Mesenchymal stem cell (in vitro differentiated cells and primary cell): ENCODE measurements at places on chromosomes 2 and 18.

- no peak for DNase-seq
These were observed 330.4 kb upstream of the FAM98A start for GRCh38 chr2:33929467-33929866.

GRCh38 chr2:130372833-130373807 lies 17.3 kb downstream of the PTPN18 start:
- no peak for DNase-seq

GRCh38 chr2:33616873-33617272 lies 17.8 kb upstream of the FAM98A start:
- peak; percentile 6 for DNase-seq

DNA sequence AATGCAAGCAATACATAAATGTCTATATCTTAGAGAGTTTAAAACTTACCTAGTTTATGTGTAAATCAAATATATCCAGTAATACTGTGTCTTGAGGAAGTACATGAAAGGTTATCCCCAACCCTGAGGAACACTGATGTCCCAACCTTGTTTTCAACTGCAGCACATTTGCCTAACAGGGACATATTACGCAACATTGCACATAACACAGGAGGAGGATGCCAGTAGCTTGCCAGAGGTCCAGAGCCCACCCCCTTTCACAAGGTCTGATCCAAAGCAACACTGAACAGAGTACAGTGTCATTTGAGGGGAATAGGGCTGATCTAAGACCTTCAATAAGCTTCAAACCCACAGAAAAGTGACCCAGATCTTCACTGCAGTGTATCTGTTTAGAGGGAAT lies 678.5 kb downstream of the ARHGAP15 start:
- peak; percentile 42 for DNase-seq

DNA sequence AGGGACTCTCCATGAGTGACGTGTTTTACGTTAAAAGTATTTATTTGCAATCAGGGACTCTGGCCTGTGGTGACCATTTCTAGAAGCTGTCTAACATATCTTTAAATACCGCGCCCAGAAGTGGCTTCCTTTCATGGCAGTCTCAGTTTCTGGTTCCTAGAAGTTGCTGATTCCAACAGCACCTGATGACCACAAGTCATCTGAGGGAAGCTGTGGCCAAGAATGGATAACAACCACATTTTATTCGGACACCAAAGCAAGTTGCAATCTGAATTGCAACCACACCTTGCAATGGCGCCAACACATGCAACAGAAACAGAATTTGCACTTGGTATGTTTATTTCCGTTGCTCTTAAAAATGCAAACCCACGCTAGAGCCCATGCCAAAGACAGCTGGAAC lies 33.1 kb downstream of the MEX3C start:
- no peak for DNase-seq

- DNase-seq = no peak
These were observed 4.7 kb downstream of the ACP1 start for GRCh38 chr2:269356-270030.

DNA sequence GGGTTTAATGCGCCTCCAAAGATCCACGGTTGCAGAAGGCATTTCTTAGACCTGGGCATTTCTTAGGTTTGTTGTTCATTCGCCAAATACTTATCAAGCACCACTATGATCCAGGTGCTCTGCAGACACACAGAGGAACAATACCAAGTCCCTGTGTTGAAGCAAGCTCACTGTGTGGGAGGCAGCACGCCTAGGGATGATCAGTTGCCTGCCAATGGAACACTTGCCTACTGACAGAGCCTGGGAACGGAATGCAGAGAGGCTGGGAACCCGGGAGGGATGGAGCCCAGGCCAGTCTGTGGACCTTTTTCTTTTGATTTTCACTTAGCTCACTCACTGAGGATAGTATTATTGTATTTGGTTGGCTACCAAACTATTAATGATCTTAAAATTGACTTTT lies 1.9 kb upstream of the GRP start:
- no peak for DNase-seq

DNA sequence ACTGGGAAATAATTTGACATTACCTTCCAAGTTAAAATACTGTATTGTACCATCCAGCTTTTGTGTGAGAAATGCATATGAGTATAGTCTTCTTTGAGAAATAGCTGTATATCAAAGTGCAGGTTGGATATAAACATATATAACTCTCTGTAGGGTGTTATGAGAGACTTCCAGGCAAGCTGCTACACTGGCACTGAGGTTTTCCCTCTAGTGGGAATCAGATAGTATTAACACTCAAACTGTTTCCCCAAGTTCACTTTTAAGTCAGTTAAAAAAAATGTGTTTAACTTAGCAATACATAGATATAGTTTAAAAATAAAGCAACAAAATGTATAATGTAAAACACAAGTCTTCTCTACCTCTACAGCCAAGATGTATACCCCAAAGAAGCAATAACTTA lies 368.4 kb upstream of the SLC8A1 start:
- DNase-seq = no peak

GRCh38 chr18:63273222-63273927 lies 46.2 kb downstream of the BCL2 start:
- DNase-seq = no peak

GRCh38 chr2:101788995-101789970 lies 91.8 kb downstream of the MAP4K4 start:
- DNase-seq = no peak

DNA sequence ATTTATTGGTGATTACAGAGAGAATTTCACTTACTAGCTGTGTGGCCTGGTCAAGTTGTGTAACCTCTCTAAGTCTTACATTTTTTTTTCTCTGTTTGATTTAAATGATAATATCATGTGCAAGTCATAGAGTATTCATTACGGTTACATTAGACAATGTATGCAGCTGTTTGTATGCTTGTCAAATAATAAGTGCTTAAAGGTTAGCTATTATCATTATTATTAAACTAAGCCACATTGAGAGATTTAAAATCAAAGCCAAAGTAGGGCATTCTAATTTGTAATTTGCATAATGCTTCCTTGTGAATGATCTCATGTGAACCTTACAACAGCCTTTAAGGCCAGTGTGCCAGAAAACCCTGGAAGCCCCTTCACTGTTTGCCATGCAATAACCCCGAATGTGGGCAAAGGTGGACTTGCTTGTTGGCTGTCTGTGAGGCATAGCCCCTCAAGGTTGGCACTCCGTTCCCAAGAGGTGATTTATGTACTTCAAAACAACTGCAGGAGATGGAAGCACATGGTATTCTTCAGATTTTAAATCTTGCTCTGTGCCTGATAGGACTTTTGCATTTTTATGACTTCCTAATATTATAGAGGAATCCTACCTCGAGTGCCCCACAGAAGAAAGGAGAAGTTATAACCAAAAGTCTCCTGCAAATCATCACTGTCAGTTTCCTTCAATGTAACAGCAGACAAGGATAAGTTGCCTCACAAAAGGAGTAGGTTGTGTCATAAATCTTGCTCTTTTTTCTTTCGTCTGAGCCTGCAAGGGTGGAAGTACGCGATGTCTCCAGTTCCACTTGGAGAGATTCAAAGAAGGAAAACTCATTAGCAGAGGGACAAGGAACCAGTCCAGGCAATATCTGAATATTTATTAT lies 272.0 kb downstream of the TGIF1 start:
- peak; percentile 29 for DNase-seq

DNA sequence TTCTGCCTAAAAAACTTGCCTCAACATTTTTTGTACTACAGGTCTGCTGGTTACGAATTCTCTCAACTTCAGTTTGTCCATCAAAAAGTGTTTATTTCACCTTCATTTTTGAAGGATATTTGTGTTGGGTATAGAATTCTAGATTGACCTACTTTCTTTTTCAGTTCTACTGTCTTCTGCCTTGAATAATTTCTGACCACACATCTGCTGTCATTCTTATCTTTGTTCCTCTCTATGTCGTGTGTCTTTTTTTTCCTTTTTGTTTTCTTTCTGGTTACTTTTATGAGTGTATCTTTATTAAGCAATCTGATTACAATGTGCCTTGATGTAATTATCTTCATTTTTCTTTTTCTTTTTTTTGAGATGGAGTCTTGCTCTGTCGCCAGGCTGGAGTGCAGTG lies 25.3 kb downstream of the ADCY3 start:
- DNase-seq = no peak

DNA sequence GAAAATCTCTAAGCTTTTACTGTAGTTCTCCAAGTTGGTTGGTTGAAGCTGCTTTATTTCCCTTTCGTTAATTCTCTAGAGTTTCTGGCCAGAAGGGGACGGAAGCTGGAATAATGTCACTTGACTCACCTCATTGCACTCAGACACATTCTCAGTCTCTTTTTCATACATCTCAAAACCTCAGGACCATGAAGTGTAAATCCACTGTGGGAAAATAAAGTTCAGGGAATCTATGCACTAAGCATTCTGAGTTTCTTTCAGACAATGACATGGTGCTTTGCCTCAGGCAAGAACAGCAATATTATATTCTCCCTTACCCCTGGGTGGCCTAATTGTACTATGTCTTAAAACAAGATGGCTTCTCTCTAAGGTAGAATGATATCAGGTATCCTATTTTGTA lies 167.8 kb downstream of the PRPF40A start:
- no peak for DNase-seq

DNA sequence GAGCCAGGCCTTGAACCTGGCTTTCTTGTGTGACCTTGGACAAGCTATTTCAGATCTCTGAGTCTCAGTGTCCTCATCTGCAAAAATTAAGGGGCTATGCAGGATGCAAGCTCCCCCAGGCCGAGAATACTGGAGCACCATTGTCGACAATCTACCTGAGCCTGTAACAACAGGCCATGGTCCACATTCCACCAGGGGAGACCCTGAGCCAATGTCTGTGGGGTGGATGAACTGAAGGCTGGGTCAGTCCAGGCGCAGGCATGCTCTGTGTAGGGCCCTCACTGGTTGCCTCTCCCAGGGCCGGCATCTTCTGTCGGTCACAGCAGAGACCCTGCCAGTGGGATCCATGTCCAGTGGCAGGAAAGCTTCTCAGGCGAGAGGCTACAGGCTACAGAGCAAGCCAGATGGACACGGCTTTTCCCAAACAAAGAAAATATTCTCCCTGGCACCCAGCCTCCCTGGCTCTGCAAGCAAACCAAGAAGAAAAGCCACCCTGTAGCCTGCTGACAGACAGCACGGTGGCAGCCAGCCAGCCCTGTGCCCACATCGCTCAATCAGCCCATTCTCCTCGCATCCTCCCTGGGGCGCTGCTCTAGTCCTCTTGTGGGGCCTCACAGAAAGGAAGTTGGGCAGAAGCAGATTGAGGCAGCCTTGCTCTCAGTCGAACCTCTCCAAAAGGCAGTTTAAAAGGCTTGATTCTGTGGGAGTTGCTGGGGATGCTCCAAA lies 48.7 kb upstream of the FZD7 start:
- DNase-seq = no peak

- DNase-seq = peak; percentile 29
These were observed 595 bp downstream of the PARD6G start for GRCh38 chr18:80246445-80247392.

- DNase-seq = peak; percentile 55
These were observed 144.6 kb upstream of the MMADHC start for GRCh38 chr2:149732001-149732685.

GRCh38 chr2:196160101-196160500 lies 11.3 kb downstream of the STK17B start:
- DNase-seq = peak; percentile 88

- DNase-seq = no peak
These were observed 10.3 kb downstream of the GEMIN6 start for GRCh38 chr2:38788306-38788705.

GRCh38 chr2:231391981-231392380 lies 3.5 kb upstream of the B3GNT7 start:
- DNase-seq = no peak

DNA sequence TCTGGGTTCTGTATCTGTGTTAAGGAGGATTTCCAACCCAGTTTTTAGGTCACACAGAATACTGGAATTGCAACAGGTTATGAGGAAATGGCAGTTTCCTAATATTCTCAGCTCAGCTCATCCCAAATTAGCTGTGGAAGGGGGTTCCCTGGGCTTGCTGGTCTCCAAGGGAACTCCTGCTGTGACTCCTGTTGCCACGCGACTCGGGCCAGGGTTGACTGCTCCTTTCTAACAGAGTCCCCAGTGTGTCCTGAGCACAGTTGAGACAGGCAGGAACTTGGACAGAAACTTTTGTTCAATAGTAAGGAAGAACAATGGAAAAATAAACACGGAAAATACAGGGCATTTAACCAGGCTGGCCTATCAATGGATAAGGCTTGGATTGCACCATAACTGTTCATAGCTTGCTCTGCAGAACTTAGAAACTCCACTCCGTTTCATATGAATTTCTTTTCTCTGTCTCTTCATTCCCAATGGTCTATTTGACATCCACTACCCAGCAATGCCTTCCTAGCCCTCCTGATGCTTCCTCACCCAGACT lies 3.8 kb upstream of the ROCK2 start:
- DNase-seq = no peak

DNA sequence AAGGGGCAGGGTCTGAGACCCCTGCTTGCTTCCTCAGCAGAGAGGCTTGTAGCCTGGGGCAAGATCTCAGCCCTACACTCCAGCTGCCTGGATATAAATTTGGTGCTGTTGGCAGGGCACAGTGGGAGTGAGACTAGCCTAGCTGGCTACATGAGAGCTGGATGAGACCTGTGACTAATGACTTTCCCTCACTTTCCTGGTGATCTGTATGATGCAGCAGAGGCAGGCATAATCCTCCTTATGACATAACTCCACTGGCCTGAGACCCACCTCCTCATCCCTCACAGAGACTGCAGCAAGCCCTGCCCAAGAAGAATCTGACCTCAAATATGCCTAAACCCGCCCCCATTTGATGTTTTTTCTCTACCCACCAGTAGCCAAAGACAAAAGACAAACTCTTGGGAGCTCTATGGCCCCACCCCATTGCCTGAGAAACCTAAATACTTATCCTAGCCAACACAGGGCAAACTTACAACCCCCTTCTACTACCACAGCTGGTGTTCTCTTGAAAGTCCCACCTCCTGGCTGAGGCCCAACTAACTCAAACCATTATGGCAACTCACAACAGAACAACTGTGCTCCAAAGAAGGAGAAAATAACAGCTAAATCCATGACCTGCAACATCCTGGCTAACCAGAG lies 102.7 kb downstream of the NR4A2 start:
- no peak for DNase-seq

- peak; percentile 73 for DNase-seq
These were observed 89.0 kb downstream of the RAPH1 start for GRCh38 chr2:203446071-203446481.

DNA sequence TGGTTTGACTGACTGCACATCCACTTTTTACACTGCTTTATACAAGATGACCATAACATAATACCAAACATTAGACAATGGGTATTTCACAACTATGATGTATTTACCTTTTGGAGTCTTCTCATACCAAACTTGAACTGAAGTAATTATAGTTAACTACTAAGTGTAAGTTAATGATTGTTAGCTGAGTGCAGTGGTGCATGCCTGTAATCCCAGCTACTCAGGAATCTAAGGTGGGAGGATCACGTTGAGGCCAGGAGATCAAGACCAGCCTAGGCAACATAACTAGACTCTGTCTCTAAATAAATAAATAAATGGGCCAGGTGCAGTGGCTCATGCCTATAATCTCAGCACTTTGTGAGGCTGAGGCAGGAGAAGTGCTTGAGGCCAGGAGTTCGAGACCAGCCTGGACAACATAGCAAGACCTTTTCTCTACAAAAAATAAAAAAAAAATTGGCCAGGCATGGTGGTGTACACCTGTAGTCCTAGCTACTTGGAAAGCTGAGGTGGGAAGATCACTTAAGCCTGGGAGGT lies 44.9 kb upstream of the ORC2 start:
- no peak for DNase-seq
